ENCODE measurements at places on chromosomes 12 and 14.

GRCh38 chr12:105332925-105333324 lies 2.4 kb downstream of the C12orf75 start:
- DNase-seq = no peak

- DNase-seq = no peak
Observed at GRCh38 chr12:195951-196350, 18.0 kb downstream of the SLC6A12 start.

DNA sequence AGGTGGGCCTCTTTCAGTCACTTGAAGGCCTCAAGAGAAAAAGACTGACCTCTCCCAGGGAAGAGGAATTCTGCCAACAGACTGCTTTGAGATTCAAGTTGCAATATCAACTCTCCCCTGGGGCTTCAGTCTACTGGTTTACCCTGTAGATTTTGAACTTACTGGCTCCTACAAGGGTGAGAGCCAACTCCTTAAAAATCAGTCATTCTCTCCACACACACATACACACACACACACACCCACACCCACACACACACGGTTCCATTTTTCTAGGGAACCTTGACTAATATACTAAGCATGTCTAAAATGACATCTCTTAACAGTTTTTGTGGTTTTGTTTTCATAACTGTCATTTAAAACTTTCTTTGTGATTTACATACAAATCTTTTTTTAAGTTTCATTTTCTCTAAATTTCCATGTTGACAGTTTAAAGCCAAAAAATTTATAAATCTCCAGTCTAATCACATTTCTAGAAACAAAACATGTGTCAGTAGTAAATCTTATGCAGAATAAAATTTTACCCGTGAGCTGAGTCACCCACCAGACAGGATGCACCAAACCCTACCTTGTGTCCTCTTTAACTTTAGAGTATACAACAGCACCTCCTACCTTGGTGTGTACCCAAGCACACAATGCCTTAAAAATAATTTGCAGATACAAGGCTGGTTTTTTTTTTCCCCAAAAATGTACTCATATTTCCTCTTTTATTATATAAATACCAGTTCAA lies 394.6 kb downstream of the AEBP2 start:
- no peak for DNase-seq

DNA sequence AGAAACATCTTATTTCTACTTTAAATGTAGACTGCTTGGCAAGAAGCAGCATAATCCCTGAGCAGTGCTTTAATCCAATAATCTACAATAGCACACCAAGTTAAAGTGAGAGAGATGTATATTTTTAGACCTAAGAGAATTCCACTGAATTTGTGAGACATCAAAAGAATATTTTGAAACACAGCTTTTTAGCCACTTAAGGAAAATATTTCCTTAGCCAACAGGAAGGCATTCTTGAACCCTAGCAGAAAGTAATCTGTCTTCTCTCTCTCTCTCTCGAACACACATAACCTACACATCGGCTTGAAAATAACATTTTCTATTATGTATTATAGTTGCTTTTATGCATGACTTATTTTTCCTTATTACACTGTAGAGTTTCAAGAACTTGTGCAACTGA lies 34.0 kb downstream of the KITLG start:
- DNase-seq = no peak
